Vein endothelial cell (primary cell): ENCODE measurements at places on chromosomes 3 and 15. TPM values are rescaled to one million over a fixed set of nuclear protein-coding genes. Genes with fewer than 3 reads are reported as not detected.

The BFSP2 gene
- not detected in 2 replicates for total RNA-seq

The P2RY1 gene
- total RNA-seq = 0.98 and 2.7 TPM in 2 replicates

The SIN3A gene
- 34.0 and 35.7 TPM in 2 replicates for total RNA-seq

The IL16 gene
- 0.98 and 3.2 TPM in 2 replicates for total RNA-seq

The VWA5B2 gene
- under 0.01 and 0.10 TPM in 2 replicates for total RNA-seq

The ASB14 gene
- total RNA-seq = not detected in 2 replicates

The STAC gene
- 0.57 and 0.98 TPM in 2 replicates for total RNA-seq

The CCDC9B gene
- 15.2 and 15.7 TPM in 2 replicates for total RNA-seq

The WDR53 gene
- 6.0 and 6.2 TPM in 2 replicates for total RNA-seq

The NRROS gene
- total RNA-seq = 12.7 and 13.0 TPM in 2 replicates

The ANKUB1 gene
- total RNA-seq = not detected in 2 replicates

The PAQR9 gene
- total RNA-seq = not detected in 2 replicates

The APOD gene
- total RNA-seq = 5.7 and 7.2 TPM in 2 replicates

The CCNDBP1 gene
- 71.9 and 74.6 TPM in 2 replicates for total RNA-seq

The GPR87 gene
- total RNA-seq = 0.19 and 0.33 TPM in 2 replicates

The SLC9C1 gene
- 0.10 and 0.33 TPM in 2 replicates for total RNA-seq

The IP6K1 gene
- total RNA-seq = 60.8 and 67.4 TPM in 2 replicates

The SOX14 gene
- total RNA-seq = not detected in 2 replicates

The ARF4 gene
- total RNA-seq = 247 and 267 TPM in 2 replicates

The P2RY13 gene
- not detected in 2 replicates for total RNA-seq

The RTP4 gene
- total RNA-seq = 0.86 and 2.0 TPM in 2 replicates

The IMPG2 gene
- total RNA-seq = 0.67 and 0.98 TPM in 2 replicates

The ARID3B gene
- 4.7 and 4.9 TPM in 2 replicates for total RNA-seq

The MESP2 gene
- total RNA-seq = 0.19 TPM in 1 of 2 replicates, not detected in the other

The SLC51B gene
- total RNA-seq = not detected in 2 replicates

The ABI3BP gene
- 16.7 and 44.4 TPM in 2 replicates for total RNA-seq

The MITF gene
- 2.1 and 3.3 TPM in 2 replicates for total RNA-seq

The ACVR2B gene
- 3.6 and 4.0 TPM in 2 replicates for total RNA-seq
